ENCODE measurements at places on chromosomes 1 and 21.
A peak's percentile ranks its signal among the peaks of the same experiment; 100 is the strongest.

DNA sequence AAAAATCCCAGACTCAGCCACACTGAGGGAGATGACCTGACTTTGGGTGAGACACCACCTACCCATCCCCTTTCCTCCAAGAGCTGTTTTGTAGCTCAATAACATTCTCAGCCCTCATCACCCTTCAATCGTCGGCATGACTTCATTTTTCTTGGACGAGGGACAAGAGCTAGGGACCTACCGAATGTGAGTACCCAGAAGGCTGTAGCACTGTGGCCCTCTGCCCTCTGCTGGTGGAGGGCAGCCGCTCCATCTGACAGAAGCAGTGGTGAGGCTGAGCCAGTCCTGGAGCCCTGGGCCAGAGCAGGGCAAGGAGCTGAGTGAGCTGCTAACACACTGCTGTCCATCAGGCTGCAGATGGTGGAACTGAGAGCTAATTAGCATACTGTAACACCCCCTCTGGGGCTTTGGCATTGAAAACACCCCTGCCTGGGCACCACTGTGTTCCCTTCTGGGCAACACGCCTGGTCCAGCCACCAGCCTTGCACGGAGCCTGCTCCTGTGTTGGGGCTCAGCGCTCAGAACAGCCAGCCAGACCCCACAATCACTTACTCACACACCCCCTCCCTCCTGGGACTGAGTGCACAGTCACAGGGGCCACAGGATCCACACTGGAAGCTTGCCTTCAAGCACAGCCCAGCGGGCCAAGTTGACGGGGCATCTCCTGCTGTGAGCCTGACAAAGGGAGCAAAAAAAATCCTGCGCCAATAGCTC is 18.3 kb upstream of the ALPL start:
- DNase-seq, result peak; percentile 29

DNA sequence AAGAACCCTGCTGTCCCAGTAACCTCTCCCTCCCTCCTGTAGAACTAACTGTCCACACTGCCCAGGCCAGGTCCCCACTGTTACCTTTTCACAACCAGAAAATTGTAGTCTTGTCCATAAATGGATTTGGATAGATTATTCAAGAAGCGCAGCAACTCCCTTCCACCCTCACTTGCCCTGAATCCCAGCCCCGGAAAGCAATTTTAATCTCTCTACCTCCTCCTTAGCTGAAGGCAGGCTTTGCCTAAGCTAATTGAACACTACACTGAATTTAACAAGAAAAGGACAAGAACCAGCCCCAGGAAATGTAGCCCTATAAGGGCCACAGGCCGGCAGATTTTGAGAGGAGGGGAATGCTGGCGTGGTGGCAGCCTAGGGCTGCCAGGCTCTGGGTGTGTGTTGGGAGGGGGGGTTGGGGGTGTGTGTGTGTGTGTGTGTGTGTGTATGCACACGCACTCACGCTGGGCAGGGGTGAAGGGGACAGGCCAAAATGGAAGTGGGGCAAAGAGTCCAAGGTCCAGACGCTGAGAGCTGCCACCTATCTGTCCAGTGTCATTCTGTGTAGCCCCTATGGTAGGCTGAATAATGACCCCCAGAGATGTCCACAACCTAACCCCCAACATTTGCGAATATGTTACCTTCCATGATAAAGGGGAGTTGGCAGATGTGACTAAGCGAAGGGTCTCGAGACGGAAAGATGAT is 10.8 kb upstream of the IFNGR2 start:
- no peak for DNase-seq

GRCh38 chr1:231162970-231163829 is 1.3 kb downstream of the TRIM67 start:
- no peak for DNase-seq

- no peak for DNase-seq
Measured at GRCh38 chr21:43331111-43331961, 95.6 kb downstream of the SIK1 start.

GRCh38 chr1:218459450-218459849 is 114.3 kb downstream of the TGFB2 start:
- DNase-seq, result no peak

DNA sequence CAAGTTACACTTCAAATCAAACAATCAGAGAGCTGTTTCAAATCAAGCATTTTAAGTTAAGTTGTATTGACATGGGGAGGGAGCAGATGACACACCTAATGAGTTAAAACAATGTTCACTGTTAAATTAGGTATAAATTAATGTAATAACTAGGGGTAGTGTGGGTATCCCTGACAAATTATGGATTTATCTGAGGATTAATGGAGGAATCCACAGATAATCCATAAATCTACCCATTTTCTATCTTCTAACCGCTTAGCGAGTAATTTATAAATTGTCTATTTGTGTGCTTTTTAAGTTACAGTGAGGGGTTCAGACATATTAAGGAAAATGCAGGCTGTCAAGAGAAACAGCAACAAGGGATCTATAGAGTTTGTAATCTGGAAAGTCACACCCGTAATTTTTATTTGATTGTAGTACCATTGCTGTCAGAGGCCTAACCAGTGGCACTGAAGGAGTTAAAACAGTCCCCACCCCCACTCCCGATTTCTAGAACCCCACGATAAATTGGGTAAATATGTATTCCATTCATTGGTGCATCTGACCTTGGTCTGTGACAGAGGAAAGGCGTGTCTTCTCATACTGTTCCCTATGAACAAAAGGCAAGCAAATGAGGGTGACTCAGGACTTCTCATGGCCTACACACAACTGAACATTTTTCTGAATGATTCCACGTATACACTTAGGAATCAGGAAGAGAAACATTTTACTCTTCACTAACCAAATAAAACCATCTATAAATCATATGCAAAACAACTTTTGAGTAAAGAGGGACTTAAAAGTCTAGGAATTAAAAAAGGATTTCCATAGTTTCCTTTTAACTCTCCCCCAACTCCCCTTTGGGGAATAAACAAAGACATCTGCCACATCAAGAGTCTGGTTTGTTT is 7.4 kb downstream of the IRF2BP2 start:
- DNase-seq, result peak; percentile 69

DNA sequence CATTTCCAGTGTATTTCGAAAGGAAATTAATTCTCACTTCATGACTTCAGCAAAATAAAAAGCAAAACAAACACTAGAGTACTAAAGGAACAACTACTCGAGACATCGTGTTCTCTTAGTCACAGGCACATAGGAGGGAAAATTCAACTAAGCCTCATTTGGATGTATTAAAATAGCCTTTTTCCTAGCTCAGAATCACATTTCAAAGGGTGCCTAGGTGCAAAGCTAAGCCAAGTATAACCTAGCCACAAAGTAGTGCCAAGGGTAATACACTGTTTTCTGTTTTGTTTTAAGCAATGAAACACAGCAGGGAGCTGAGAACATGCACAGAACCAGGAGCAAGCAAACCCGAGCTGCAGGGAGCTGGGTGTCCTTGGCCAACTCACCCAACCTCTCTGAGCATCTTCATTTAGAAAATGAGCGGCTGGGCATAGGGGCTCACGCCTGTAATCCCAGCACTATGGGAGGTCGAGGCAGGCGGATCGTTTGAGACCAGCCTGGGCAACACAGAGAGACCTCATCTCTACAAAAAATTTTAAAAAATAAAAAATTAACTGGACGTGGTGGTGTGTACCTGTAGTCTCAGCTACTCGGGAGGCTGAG is 26.6 kb upstream of the ACBD6 start:
- DNase-seq, result no peak

DNA sequence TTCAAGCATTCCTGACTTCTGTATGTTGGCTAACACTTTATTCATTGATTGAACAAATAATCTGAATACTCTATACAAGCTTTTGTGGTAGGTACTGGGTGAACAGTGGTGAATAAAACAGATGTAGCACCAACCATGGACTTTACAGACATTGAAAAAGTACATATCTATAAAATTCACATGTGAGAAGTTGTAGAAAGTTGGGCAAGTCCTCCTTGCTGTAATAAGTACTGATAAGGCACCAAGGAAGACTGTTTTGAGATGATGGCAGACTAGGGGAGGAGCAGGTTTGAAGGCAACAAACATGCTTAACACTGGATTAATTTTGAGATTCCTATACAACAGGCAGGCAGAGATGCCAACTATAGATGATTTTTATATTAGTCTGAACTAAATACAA is 42.4 kb downstream of the RNF2 start:
- DNase-seq, result peak; percentile 81

DNA sequence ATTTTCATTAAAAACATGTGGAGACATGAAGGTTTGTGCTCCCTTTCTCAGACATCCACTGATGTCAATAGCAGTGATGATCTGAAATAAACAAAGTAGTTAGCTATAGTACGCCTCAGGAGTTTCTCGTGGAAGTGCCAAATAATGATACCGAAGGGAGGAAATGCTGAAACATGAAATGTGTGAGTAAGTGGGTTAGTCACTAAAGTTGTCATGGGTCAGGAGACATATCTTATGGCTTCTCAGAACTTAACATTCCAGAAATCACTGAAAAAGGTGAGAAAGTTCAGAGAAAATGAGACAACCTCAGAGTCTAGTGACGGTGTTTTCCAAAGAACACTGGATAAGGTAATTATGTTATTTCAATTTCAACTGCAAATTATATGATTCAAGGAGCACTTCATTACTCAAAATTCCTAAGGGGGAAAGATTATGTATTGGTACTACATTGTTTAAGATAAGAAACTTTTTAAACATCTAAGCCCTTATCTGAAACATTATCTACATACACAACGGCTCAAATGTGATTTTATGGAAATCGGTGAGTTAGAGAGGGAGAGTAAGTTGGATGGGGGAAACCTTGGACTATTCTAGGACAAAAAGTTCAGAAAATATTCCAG is 20.6 kb downstream of the NIBAN1 start:
- DNase-seq, result no peak

- DNase-seq, result no peak
Measured at GRCh38 chr1:83017276-83017675, 981.7 kb downstream of the TTLL7 start.

DNA sequence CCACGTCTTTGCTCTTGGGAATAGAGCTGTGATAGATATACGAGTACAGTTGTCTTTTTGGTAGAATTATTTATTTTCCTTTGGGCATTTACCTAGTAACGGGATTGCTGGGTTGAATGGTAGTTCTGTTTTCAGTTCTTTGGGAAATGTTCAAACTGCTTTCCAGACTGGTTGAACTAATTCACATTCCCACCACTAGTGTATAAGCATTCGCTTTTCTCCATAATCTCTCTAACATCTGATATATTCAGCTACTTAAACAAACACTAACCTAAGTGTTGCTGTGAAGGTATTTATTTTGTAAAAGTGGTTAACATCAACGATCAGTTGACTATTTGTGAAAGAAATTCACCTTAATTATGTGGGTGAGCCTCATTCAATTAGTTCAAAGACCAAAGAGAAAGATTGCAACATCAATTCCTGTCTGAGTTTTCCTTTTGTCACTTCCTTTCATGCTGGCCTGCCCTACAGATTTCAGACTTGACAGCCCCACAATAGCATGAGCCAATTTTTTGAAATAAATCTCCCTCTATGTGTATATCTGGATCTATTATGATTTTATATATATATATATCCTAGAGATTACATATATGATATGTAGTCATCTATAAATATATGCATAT is 26.7 kb upstream of the DUSP10 start:
- DNase-seq, result no peak

DNA sequence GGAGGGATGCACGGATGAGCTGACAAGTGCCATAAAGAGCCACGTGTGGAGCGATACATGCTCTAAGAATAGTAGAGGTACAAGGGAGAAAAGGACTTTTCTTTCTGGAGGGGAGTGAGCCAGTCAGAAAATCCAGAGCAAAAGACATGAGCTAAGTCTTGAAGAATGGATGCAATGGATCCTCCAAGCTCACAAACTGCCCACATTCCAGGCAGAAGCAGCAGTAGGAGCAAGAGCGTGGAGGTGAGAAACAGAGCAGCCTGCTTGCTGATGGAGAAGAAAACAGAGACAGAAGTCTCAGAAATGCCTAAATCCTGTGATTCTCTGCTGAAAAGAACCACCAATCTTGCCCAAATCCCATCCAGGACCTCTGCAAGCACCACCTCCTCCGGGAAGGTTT is 78.2 kb upstream of the RALGPS2 start:
- DNase-seq, result no peak

DNA sequence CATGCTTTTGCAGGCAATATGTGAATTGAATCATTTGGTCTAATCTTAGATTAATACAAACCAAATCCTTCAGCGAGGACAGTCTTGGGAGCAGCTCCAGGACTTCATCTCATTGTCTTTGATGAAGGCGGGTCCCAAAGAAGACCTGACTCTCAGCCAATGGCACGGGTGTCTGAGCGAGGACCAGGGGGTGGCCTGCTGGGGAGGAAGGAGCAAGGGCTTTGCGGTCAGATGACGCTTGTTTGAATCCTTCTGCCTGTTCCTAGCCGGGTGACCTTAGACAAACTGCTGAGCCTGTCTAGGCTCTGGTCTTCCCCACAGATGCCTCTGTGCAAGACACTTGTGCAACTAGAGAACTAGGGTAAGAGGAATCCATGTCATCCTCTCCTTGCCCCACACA is 312.1 kb upstream of the VAMP3 start:
- DNase-seq, result no peak

- no peak for DNase-seq
Measured at GRCh38 chr1:110074166-110074565, 3.7 kb upstream of the ALX3 start.

- no peak for DNase-seq
Measured at GRCh38 chr1:88357729-88358128, 326.3 kb upstream of the PKN2 start.

- no peak for DNase-seq
Measured at GRCh38 chr21:34078915-34079314, 5.5 kb downstream of the MRPS6 start.

DNA sequence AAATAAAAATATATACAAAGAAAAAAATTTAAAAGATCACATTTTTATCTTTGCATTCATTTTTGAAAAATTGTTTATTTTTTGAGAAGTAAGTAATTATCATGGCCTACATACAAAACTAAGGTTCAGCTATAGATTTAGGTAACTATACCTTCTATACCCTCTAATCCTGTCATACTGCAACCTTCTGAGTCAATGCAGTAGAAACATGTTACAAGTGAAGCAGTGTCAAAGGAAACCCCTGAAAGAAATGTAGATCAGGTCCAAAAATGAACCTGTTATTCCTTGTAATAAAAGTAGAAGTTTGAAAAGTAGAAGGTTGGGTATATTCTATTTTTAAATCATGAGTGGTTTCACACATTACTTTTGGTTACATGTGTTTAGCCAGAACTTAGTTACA is 51.3 kb downstream of the PTGS2 start:
- no peak for DNase-seq

- no peak for DNase-seq
Measured at GRCh38 chr1:172946814-172947507, 103.8 kb downstream of the TNFSF18 start.

GRCh38 chr1:186283374-186283773 is 91.7 kb downstream of the TPR start:
- no peak for DNase-seq

DNA sequence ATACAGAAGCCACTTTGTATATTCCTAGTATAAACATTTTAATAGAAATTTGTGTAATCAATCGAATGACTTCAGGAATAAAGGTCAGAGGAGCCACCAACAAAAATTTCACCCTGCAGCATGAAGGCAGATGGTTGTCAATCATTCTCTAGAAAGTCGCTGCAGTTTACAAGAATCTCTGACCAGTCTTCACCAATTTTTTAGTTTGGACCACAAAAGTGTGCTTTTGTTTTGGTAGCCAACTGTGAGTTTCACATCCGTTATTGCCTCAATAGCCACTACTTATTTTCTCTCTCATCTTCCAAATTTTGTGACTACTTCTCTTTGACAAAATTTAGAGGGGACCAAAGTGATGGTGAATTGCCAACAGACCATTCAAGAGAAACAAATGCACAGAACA is 1155.6 kb downstream of the AMY1C start:
- no peak for DNase-seq
